ENCODE measurements at places on chromosomes 7 and 10. TPM values are rescaled to one million over a fixed set of nuclear protein-coding genes. Genes with fewer than 3 reads are reported as not detected.
A peak's percentile ranks its signal among the peaks of the same experiment; 100 is the strongest.

Gene MYL7
- not detected for total RNA-seq

Gene GBX1
- total RNA-seq: not detected

Gene P4HA1
- 28.3 TPM for total RNA-seq

Gene FOXP2
- total RNA-seq: 7.9 TPM

Gene HELLS
- 1.9 TPM for total RNA-seq

Gene OR2A42
- total RNA-seq: not detected

Gene RTKN2
- 0.06 TPM for total RNA-seq

Gene CYP26C1
- total RNA-seq: 0.22 TPM

- no peak for DNase-seq
Measured at GRCh38 chr7:105256761-105257231, 131.9 kb downstream of the SRPK2 start.

- DNase-seq: no peak
Measured at GRCh38 chr7:117274951-117275350, 47.9 kb downstream of the WNT2 start.

DNA sequence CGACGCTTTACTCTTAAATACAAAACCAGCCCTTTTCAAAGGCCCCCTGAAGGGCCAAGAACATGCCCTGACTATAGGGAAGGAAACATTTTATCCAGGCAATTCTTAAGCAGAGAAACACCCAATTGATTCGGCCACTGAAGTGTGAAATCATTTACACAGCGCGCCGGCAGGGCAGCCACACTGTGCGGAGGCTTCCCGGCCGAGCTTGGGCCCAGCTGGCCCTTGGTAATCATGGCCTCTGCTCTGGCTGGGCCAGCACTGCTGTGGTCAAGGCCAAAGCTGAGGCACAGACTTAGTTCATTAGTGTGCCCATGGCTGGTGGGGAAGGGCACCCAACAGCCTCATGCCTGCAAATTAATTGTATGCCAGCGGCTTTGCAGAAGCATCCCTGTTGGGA, 143.7 kb upstream of the HABP2 start:
- no peak for DNase-seq

DNA sequence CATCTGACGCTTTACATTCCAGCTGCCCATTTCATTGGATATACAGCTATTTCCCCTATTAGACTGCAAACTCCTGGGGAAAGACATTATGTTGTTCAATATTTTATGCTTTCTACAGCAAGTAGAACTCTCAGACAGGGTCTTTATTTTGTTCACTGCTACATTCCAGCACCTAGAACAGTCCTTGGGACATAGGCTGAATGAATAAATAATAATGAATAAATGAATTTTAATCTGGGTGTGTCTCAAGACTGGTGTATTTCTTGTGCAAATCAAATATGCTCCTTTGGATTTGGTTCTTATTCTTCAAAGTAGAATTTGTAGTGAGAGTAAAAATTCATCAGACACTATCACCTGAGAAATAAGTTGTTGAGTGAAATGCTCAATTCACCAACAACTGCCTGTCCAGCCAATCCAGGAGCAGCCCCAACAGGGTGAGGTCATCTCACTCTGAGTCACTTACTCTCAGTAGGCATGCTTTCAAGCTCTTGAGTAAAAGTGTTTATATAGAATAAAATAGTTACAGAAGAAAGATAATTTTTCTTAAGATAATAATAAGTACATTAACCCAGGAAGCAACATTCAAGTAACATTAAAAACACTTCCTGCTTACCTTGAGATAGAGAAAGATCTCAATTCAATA, 287.5 kb upstream of the NPVF start:
- no peak for DNase-seq

GRCh38 chr7:141860207-141860606, 18.9 kb upstream of the PRSS37 start:
- no peak for DNase-seq

- no peak for DNase-seq
Measured at GRCh38 chr10:28664369-28664740, 13.0 kb upstream of the BAMBI start.

GRCh38 chr7:146176860-146177259, 60.3 kb downstream of the CNTNAP2 start:
- DNase-seq: no peak

DNA sequence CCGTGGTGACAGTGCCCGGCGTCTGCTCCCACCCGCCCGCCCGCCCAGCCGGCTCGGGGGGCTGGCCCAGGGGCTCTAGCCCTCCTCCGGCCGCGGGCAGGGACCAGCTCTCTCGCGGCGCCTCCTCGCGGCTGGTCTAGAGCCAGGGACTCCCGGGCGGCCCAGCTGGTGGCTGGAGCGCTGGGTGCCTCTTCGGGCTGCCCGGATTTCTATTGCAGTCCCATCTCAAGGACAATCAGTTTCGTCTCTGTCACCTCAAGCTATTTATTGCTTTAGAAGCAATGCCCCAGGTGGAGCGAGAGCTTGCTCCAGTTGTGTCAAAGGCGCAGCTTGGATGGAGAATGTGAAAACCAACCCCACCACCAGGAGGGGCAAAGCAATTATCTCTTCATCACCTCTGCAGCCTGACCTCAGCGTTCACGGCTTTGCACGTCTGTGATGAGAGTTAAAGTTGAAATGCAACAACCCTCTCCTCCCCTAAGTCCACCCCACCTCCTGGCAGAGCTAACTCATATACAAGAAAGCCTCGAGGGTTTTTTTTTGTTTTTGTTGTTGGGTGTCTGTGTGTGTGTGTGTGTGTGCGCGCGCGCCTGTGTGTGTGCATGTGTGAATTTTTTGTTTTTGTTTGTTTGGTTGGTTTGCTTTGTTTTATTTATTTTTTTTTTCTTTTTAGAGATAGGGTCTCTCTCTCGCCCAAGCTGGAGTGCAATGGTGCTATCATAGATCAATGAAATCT, at the start of gene ITGA8:
Gene ITGA8, minus strand, starts transcription at position 24 of the 736 bp plus-strand sequence. CDS start 151 bp downstream, outside the sequence.
- DNase-seq: no peak

- no peak for DNase-seq
Measured at GRCh38 chr10:69242040-69242851, 22.1 kb downstream of the HKDC1 start.

DNA sequence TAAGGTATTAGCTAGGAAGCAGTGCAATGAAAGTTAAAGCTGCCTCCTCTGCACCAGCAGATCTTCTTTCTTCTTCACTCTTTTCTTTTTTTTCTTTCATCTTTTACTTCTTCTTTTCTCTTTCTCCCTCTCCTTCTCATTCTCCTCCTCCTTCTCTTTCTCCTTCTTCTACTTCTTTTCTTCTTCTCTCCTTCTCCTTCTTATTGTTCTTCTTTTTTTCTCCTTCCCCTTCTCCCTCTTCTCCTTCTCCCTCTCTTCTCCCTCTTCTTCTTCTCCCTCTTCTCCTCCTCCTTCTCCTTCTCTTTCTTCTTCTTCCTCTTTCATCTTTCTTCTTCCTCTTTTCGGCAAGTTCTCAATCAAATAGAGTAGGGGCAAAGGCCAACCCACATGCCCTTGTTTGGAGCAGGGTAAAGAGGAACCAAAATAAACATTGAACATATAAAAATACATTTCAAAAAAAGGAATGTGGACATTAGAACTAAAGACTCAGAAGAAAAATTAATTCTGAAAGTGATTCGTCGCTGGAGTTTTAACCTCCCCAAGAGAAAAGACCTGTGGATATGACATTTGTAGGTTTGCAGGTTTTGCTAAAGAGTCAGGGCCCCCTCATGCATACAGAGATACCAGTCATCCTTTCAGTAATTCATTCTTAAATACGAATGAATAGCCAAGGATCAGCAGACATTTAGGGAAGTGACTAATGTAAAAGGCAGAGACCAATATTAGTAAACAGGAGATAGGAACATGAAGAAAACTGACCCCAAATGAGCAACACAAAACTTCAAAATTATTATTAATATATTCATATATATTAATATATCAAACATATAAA, 93.0 kb upstream of the RSU1 start:
- no peak for DNase-seq

GRCh38 chr10:120732643-120733313, 118.4 kb upstream of the WDR11 start:
- no peak for DNase-seq

GRCh38 chr7:90999989-91000979, 263.9 kb upstream of the FZD1 start:
- DNase-seq: no peak

GRCh38 chr7:16187131-16187530, 234.2 kb downstream of the CRPPA start:
- DNase-seq: no peak

DNA sequence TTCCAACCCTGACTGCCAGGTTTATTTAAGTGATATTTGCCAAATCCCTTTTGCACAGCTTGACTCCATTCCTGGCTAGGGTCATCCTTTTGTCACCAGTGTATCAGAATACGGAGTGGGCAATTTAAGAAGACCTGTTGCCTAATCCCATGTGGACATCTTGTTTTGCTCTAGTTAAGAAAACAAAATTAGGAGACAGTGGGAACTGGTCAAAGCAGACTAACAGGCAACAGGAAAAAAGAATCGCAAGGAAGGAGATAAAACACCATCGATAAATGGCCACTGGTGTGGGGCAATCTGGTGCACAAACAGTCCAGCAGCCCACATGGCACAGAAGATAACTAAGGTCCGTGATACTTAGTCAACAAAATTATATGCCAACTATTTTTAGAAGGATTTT, 21.4 kb downstream of the KDM7A start:
- DNase-seq: no peak

DNA sequence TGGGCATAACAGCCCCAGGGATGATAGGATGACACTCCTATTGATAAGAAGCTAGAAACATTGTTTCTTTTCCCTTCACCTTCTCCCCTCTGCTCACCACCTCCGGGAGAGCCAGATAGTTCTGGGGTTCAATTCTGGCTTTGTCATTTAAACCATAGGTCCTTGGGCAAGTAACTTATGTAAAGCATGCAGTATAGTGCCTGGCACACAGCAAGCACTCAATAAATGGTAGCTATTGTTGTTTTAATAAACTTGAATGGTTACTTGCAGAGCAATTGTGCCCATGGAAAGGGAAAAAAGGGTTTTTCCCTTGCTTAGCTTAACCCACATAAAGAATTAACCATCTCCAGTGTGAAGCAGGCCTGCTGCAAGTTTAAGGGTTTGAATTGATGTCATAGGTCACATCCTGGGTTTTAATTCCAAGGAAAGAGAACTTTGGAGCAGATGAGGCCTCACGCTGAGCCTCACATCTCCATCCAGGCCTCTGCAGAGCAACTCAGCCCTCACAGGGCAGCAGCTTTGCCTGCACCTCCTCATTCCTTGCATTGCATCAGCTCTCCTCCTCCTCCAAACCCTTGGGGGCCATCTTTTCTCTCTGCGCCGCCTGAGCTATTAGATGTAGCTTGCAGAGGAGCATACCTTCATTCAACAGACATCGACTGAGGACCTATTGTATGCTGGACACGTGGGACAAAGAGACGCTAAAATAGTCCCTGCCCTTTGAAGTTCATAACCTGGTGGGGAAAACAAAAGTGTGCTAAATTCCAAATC, 22.9 kb downstream of the ZNF775 start:
- peak; percentile 16 for DNase-seq

GRCh38 chr10:122421742-122422141, 32.7 kb upstream of the ARMS2 start:
- DNase-seq: no peak

DNA sequence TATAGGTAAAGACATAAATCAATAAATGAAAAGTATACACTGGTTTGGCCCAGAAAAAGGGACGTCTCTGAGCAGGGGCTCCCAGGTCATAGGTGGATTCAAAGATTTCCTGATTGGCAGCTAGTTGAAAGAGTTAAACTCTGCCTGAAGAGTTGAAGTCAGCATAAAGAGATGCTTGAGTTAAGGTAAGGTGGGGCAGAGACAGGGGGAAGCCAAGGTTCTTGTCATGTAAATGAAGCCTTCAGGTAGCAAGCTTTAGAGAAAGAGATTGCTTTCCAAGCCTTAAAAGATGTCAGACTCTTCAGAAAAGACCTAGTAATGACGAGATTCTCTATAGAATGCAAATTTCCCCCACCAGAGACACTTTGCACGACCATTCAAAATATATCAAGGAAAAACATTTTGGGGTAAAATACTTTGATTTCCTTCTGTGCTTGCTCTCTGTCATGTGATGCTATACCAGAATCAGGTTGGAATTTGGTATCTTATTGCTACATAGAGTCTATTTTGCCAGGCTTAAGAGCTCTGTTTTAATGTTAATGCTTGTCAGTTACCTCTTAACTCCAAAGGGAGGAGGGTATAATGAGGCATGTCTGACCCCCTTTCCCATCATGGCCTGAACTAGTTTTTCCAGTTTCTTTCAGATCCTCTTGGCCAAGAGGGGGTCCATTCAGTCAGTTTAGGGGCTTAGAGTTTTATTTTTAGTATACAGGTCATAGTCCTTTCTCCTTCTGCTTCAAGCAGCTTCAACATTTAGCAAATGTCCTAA, 429.6 kb downstream of the ADRA2A start:
- no peak for DNase-seq

GRCh38 chr10:28359334-28359733, 56.5 kb upstream of the MPP7 start:
- no peak for DNase-seq

DNA sequence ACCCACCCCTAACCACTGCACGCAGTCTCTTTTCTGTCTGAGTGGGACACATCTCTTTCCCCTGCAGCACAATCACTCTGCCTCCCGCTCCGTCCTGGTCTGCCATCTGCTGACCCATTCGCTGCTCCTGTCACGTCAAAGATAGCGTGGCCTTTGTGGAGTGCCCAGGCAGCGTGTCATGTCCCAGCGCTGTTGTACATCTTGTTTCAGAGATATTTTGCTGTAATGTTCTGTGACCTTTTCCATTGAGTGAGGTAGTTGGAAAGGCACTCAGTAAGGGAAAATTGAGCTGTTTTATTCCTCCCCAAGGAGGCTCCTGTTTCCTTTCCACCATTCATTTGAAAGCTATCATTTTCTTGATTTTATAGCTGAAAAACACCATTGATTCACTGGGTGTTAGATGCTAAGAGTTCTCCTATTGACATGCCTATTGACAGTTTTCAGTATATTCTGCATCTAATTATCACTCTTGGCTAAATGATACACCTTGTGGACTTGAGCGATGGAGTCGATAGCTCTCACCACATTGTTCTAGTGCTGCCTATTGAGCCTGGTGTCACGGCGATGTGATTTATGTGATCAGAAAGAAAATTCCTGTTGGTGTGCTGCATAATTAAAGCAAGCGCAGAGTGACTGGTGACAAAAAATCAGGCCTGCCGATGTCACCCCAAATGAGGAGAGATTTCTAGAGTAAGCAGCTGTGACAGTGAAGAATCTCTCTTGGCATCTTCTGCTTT, 372.6 kb downstream of the LRMDA start:
- no peak for DNase-seq

- no peak for DNase-seq
Measured at GRCh38 chr7:44604941-44605340, 1.5 kb upstream of the OGDH start.

GRCh38 chr10:33288127-33288526, 46.3 kb downstream of the NRP1 start:
- DNase-seq: no peak

GRCh38 chr10:112558476-112559142, 111.6 kb downstream of the VTI1A start:
- DNase-seq: no peak
